Posterior vena cava (tissue), 2 donors: ENCODE measurements at places on chromosomes 5 and 9. TPM values are rescaled to one million over a fixed set of nuclear protein-coding genes. Genes with fewer than 3 reads are reported as not detected.

Gene CTSV
- total RNA-seq: not detected

Gene ZNF300
- total RNA-seq: 4.8 TPM

DNA sequence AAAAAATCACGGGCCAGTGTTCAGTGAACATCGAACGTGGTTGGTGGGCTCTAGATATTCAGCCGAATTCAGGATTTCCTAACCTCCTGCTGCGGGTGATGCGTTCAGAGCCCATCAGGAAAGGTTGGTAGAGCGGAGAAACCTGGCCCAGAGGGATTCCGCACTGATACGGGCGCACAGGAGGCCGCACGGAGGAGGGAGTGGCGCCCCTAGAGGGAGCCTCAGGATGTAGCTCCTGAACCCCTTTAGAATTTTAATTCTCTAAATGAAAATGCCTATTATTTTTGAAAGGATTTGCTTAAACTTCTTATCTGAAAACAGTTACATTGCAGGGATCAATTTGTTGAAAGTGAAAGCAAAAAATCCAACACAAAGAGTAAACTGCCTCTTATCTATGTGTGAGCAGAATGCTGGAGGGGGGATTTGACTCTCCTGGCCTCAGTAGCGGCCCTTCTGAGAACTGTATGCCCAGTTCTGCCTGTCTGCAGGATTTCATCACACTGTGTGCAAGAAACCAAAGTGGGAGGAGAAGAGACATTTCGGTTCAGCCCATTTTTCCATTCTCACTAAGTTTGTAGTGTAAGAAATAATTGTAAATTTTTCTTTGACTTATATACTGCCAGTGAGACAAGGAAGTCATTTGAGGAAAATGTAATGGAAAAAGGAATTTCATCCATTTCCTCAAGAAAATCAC, 75.9 kb downstream of the TENT4A start:
- no peak for DNase-seq

DNA sequence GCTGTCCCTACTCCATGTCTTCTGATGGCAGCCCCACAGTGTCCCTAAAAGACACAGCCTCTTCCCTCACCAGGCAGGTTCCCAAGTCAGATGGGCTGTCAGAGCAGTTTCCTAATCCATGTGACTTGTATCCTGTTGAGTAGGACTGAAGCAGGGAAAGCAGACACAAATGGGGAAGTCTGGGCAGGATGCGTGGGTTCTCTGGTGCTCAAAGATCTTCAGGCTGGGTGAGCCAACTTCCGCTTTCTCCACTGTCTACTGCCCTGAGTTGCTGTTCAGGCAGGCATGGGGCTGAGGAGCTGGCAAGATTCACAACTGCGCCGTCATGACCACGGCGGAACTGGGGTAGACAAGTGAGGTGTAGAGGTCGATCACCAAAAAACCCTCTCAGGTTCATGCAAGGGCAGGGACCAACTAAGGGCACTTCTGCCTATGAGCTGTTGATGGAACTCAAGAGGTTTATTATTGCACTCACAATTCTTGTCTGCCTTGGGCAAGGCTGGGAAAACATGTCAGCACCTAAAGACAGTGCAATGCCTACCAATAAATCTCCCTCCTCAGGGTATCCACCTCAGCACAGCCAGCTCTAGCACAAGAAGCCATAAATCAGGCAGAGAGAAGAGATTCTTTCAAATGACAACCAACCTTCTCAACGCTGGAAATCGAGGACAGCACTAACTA, 83.4 kb downstream of the RAPGEF1 start:
- DNase-seq: peak; percentile 92

- peak; percentile 94 for DNase-seq
Measured at GRCh38 chr5:170315154-170315553, 17.6 kb upstream of the LCP2 start.

DNA sequence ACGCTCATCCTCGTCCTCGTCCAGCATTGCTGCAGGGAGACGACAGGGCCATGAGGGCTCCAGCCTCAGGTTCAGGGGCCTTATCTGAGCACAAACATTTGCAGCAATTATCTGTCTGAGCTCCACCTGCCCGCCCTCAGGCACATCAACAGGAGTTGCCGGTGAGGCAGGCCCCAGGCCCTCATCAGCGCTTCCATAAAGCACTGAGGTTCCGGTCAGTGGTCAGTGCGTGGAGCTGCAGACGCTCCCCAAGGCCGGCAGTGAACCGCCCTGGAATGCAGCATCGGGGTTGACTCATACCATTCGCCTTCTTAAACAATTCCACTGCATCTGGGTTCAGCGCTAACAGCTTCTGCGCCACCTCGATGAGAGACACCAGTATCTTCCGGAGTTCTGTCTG, 15.2 kb downstream of the UBAC1 start:
- no peak for DNase-seq

- no peak for DNase-seq
Measured at GRCh38 chr5:115586525-115587146, 15.6 kb downstream of the TICAM2 start.

GRCh38 chr9:107178293-107178692, 104.8 kb upstream of the RAD23B start:
- no peak for DNase-seq

DNA sequence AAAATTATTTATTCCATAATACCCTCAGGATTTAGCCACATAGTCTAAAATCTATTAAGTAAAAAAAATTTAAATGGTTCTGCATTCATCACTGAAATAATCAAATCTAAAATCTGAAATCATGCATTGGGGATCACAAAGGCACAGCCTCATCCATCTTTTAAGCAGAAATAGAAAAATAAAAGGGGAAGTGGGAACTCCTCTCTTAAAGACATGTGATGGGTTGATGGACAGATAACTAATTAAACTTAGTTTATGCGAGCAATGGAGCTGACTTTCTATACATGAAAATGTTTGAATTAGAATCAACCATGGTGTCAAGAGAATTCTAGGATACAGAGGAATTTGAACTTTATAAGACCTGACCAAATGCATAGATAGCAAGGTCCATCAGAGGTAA, 170.5 kb downstream of the GABRB2 start:
- no peak for DNase-seq

DNA sequence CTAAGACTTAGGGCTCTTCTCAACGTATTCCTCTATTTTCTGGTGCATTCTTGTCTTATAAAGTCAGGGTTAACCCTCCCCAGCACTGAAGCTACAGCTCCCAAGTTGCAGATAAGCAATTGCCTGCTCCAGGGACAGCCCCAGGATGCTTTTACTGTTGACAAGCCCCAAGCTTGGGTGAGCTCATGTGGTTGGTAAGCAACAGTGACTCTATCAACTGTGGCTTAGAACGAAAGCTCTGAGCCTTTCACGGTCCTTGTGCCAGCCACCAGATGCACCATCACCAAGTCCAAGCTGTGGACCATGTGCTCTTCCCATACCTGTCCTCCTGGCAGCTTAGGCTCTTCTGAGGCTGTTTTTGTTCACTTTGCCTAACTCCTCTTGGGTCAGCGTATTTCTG, 13.5 kb downstream of the ADRB2 start:
- no peak for DNase-seq
